ENCODE measurements at places on chromosomes 12 and 14. TPM values are rescaled to one million over a fixed set of nuclear protein-coding genes. Genes with fewer than 3 reads are reported as not detected.
A peak's percentile ranks its signal among the peaks of the same experiment; 100 is the strongest.

Gene TMPRSS12
- not detected for total RNA-seq

Gene CLEC7A
- 1.2 TPM for total RNA-seq

Gene PRKCH
- 6.4 TPM for total RNA-seq

Gene IGF1
- 37.3 TPM for total RNA-seq

Gene MAGOHB
- 8.4 TPM for total RNA-seq

Gene LRFN5
- total RNA-seq: 0.05 TPM

Gene ZNF26
- total RNA-seq: 5.1 TPM

Gene ANO4
- 0.35 TPM for total RNA-seq

Gene CKB
- total RNA-seq: 10.2 TPM

Gene ADAM21
- not detected for total RNA-seq

Gene RTN1
- 0.65 TPM for total RNA-seq

Gene FZD10
- not detected for total RNA-seq

Gene SLCO1A2
- total RNA-seq: 3.7 TPM

Gene LRRIQ1
- total RNA-seq: not detected

Gene ENDOU
- total RNA-seq: not detected

Gene LBHD2
- total RNA-seq: not detected

- DNase-seq: no peak
Measured at GRCh38 chr12:119096429-119097202, 82.1 kb upstream of the HSPB8 start.

GRCh38 chr14:53741479-53742232, 215.0 kb downstream of the BMP4 start:
- DNase-seq: no peak

- DNase-seq: peak; percentile 72
Measured at GRCh38 chr14:104932676-104933631, 8.3 kb downstream of the PLD4 start.

GRCh38 chr14:67889455-67889854, 69.9 kb downstream of the RAD51B start:
- no peak for DNase-seq

GRCh38 chr12:51395283-51396230, 4.4 kb upstream of the GALNT6 start:
- DNase-seq: no peak

GRCh38 chr12:105099356-105099755, 8.2 kb upstream of the WASHC4 start:
- DNase-seq: no peak

GRCh38 chr14:50045039-50045711, 71.2 kb downstream of the VCPKMT start:
- DNase-seq: peak; percentile 95

DNA sequence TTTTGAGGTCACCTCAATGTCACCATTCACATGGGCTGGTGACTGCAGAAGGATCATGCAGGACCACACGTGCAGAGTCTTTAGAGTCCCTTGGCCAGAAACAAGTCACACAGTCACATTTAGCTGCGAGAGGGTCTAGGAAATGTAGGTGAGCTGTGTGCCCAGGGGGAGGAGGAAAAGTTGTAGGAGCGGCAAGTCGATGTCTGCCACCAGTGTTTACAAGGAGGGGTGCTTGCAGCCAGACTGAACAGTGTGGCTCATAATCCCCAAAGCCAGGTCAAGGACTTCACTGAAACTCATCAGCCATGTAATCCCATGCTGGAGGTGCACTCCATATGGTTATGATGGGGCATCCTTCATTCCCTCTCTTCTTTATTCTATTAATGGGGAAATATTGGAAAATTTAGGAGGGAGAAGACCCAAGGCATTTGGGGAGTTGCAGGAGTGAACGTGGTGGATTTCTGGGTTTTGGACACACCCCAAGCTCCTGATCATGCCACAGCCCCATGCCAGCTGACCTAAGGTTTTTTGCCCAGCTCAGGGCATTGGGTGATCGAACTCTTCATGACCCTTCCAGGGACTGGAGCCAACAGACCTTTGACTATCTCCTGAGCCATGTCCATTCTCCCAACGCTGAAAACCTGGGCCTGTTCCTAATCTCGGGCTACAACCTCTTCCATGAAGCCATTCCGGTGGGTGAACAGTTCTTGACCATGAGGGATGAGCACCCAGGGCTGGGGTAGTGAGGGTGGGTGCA, 7.2 kb downstream of the DAO start:
- peak; percentile 94 for DNase-seq

DNA sequence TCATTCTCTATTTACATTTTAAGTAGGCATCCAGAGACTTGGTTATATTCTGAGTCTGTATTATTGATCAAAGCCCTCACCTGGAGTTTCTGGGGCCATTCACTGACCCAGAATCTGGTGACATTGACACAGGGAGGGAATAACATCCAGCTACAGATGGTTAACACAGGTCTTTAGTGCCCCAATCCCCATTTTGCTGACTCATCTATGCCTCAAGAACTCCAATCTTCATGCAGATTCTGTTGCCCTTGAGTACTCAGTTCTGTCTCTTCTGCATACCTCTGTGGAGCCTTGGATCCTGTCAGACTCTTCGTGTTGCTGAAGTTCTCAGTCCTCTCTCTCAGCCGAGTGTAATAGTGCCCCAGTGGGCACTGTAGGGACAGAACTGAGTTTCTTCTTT, 208.9 kb downstream of the RGS6 start:
- no peak for DNase-seq

DNA sequence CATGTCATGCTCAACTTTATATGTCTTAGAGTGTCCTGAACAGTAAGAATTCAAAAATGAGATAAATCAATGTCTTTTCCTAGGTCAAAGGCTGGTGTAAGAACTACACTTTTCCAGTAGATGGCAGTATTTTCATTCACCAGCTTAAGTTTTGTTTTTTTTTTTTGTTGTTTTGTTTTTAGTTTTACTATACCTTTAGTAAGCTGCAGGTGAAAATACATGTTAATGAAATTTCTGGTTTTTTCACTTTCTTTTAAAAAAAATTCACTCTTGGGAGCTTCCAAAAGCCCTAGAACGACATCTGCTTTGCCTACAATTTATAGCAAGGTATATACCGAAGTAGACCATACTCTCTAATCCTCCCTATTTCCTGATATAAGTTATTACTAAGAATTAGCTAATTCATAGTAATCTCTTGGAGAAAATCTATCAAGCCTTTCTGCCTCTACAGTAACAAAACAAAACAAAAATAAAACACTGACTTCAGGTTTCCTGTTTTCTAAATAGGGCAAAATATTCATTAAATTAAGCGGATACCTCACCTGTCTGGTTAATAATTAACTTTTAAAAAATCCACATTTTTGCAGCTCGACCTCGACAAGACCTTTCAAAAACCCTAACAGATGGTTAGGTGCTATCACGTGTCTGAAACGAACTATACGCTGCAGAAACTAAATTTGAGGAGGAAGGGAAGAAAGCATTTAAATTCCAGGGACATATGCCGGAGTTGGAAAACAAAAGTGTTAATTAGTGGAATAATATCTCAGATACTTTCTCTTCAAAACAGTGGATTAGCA, 2.7 kb upstream of the SAMD4A start:
- DNase-seq: no peak

- DNase-seq: no peak
Measured at GRCh38 chr12:19431407-19432308, 7.6 kb upstream of the AEBP2 start.

DNA sequence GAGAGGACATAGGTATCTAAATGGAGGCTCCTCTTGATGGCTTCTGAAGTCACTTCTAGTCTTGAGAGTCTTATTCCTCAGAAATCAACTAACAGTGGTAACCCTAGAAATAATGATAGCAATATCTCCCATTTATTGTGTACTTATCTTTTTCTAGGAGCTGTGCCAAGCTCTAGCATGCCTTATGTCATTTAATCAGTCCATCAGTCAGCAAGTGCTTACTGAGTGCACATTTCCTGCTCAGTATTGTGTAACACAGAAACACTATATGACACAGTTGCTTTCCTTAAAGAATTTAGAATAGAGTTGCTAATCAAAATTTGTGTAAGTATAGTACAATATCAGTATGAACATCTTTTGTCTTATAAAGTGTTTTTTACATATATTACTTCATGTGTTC, 36.6 kb downstream of the KRT76 start:
- no peak for DNase-seq

DNA sequence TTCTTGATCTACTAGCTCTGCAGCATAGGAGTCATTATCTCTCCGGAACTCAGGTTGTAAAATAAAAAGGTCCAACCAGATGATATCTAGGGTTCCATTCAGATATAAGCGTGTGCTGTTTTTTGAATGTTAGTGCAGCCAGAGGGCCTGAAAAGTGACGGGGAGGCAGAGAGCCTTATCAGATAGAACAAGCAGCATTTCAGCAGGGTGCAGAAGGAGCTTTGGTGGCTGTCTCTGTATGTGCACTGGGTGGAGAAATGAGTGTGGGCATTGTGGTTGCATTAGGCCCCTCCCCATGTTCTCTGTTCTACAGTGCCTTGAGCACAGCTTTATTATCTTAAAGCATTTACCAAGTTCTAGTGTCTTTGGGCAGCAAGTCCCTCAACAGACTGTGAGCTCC, 275.1 kb downstream of the NRXN3 start:
- no peak for DNase-seq

GRCh38 chr12:131346555-131347344, 364.1 kb upstream of the SFSWAP start:
- no peak for DNase-seq

DNA sequence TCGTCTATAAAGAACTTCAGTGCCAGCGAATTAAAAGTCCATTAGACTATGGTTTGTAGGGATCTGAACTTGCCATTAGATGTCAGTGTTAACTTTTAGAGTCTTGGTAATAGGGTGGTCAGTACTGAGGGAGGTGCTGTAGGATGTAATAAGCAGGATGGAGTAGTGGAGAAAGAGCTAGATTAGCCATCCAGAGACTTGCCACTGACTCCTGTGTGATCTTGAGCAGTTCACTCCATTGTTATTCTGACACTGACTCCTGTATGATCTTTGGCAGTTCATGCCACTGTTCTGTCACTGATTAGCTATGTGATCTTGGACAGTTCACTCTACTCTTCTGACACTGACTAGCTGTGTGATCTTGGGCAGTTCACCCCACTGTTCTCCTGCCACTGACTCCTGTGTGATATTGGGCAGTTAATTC, 133.6 kb downstream of the TTLL5 start:
- DNase-seq: no peak

DNA sequence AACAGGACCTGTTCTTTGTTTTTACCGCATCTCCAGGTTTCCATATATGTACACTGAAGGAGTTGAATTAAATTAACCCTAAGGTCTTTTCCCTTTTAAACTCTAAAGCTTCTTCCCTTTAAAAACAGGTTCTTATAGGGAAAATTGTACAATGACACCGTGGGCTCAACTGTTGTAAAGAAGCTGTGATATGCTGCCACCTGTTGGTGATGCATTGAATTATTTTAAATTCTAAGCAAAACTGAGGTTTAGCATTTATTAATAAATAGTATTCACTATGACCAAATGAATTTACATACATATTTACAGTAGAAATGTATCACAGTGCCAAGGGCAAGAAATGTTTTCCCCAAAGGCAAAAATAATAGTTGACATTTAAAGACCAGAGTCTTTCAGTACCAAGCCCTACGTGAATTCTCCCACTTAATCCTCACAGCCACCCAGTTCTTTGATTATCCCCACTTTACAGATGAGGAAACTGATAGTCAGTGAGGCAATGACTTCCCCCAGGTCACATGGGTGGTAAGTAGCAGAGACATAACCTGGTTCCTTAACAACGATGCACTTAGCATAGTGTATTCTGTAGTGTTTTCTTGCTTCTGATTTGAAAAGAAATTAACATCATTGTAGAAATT, 35.7 kb upstream of the TMEM263 start:
- no peak for DNase-seq

- no peak for DNase-seq
Measured at GRCh38 chr12:52300796-52301691, 9.7 kb upstream of the KRT81 start.

- no peak for DNase-seq
Measured at GRCh38 chr12:53122961-53123468, 19.7 kb downstream of the SOAT2 start.

GRCh38 chr14:73945159-73945670, 4.7 kb downstream of the FAM161B start:
- no peak for DNase-seq

- DNase-seq: no peak
Measured at GRCh38 chr14:22572562-22573058, 16.4 kb downstream of the DAD1 start.

DNA sequence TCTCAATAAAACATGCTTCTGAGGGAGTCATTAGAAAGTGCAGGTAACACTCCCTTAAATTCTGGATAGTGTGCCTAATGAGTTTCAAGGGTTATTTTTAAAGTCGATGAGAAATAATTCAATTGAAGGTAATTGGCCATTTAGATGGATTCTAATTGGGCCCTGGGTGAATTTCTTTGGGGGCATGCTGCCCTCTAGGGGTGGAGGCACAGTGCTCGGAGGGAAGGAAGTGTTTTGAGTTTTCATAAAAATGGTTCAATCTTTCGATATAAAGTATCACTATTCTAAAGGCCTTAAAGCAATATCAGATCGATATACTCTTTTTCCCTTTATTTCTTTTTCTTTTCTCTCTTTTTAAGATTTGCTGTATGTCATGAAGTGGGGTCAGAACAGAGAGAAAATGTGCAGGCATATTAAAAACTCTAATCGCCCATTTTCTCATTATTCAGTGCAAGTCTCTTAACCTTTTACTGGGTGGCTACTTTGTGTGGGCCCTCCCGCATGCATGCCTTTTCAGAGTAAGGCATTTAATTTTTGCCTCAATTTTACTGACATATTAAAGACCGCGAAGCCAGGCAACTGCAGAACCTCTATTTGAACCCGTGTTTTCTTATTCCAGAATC, 25.5 kb downstream of the NKX2-8 start:
- DNase-seq: no peak

DNA sequence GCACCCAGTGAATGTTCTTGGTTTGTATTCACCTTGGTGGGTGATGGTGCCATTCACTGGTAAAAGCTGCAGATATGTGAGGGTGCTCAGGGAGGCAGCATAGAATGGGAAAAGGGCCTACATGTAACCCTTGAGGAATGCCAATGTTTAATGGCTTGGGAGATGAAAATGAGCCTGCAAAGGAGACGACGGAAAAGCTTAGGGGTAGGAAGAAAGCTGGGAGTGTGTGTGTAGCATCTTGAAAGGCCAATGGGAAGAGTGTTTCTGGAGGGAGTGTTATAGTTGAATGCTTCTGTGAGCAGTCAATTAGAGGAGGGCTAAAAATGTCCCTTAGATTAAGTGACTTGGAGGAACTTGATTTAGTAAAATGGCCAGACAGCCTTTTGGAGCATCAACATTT, 24.9 kb downstream of the PPM1A start:
- no peak for DNase-seq

DNA sequence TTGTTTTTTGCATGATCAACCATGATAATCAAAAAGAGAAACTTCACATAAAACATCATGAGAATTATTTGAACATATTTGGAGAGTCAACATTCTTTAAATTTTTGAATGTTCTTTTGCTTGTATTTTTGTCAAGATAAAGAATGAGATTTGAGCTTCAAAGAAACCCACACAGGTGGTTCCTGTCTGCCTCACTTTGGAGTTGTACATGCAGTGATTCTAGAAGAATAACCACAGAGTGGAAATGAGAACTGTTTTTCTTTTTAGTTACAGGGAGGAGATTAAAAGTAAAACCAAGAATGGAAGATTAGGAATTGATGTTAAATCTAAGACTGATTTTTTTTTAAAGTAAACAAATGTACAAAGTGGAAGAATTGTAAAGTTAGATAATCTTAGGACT, 2.3 kb upstream of the ZNF705A start:
- DNase-seq: no peak

Measured in left lobe of liver (tissue), 2 donors.